ENCODE measurements at places on chromosomes 7 and 10.

DNA sequence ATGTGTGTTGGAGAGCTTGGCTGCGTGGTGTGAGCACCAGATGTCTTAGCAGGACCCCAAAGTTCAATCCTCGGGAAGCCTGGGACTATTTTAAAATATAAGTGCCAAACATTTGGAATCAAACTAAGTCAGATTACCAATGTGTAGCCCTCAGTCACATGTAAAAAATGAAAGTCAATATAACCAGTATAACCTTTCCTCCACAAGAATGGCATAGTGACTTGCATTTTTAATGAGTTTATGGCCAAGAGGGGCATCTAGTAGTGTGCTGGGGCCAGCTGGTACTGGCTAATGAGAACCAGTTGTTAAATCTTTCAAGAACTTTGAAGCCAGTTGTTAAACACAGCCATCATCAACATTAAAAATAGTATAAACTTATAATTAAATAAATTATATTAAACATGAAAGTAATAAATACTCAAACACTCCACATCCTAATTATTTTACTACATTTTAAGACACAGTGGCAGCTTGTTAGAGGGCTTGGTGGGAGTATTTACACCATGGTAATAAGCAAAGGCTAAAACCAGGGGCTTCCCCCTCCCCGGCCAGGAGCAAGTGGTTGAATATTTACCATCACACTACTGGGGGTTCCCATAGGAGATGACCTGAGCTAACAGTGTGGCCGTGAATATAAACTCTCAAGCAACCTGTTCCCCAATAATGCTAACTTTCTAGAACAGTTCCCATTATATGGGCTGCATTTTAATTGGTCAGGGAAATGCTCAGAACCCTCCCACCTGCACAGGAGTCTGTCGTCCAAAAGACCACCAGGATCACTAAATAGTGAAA lies 7.9 kb upstream of the FAM170B start:
- DNase-seq = no peak

DNA sequence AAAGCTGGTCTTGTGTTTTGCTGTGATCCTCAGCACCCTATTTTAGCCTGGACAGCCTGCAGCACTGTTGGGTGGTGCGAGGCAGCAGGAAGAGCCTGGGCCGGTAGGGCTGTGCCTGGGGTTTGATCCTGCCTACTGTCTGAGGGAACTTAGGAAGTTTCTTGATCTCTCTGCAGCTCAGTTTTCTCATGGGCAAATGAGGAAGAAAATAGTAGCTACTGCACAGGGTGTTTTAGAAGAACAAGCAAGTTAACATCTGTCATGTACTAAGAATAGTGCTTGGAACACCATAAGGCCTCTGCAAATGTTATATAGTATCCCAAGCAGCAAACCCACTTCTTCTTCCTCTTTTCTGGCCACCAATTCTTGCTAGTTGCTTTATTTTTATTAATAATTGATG lies 12.0 kb upstream of the AGR2 start:
- no peak for DNase-seq

GRCh38 chr7:76000566-76000965 lies 6.2 kb upstream of the TMEM120A start:
- DNase-seq = no peak

DNA sequence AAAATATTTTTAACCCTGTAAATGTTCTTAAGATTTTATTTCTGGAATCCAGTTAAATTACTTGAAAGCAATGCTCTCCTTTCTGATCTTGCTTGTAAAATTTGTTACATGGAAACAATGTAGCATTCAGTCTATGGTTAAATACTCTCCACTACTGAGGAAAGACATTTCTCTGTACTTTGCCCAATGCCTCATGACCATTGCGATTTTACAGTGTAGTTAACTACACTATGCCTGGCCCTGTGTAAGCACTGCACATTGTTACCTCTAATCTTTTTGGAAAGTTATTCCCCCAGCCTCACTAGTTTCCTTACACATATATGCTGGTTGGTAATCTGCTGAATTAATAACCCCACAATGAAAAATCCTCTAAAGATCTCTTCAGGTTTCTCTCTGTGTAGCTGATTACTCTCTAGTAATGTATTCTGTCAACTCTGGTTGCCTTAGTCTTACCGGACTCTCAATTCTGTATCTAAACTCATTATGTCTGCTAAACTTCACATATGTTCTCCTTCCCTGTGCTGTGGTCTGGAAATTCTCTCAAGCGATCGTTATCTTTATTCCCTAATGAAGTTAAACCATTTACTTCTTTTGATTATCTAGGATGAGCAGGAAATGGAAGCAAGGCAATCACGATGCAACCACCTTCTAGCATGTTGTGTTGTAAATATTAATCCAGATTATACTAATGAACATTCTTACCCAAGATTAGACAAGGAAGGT lies 58.7 kb upstream of the TMEM106B start:
- DNase-seq = no peak

GRCh38 chr7:101217388-101218235 lies at the start of the genes PLOD3 and ZNHIT1:
Gene PLOD3 (minus strand): TSS chr7:101217581. CDS start chr7:101217274, 307 bp downstream.
Gene ZNHIT1 (plus strand): TSS chr7:101218165. CDS start chr7:101218196, 31 bp downstream.
- peak; percentile 95 for DNase-seq
